ENCODE measurements at places on chromosomes 12 and 14.

DNA sequence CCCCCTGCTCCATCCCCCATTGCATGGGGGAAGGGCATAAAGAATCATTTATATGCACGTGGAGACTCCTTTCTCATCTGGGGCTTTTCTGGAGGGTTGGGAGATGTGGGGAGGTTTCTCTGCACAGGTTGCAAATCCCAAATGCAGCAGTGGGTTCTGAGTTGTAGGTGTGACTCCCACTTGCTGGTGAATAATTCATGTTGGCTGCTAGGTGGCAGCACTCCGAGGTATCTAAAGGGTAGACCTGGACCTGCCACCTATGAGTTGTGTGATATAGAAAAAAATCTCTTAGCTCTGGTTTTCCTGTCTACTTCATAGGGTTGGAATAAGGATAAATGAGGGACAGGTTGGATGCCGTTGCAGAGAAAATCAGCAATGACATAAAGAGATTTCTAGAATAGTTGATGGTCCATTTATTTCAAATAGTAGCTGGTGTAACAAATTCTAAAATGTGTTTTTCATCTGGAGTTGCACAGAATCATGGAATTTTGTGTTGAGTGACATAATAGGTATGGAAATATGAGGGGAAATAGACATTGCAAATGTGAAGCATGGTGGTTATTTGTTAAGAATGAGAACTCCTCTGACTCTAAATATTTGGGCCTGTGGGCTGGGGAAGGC is 4.6 kb downstream of the MARCHF9 start:
- DNase-seq: no peak

DNA sequence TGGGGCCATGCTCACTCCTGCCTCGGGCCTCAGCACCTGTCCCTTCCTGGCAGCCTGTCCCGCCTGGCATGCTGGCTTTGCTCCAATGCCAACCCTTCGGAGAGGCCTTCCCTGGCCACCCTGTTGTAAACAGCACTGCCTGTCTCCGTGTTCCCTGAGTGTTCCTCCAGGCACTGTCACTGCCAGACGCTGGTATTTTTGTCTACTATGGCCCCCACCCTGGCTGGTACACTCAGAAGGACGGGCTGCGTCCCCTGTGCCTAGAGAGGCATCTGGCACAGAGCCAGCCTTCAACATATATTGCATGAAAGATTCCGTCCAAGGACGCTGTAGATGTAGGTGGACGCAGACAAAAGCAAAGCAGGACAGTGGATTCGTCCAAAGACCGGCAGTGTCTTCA is 2.7 kb upstream of the ASPG start:
- no peak for DNase-seq

DNA sequence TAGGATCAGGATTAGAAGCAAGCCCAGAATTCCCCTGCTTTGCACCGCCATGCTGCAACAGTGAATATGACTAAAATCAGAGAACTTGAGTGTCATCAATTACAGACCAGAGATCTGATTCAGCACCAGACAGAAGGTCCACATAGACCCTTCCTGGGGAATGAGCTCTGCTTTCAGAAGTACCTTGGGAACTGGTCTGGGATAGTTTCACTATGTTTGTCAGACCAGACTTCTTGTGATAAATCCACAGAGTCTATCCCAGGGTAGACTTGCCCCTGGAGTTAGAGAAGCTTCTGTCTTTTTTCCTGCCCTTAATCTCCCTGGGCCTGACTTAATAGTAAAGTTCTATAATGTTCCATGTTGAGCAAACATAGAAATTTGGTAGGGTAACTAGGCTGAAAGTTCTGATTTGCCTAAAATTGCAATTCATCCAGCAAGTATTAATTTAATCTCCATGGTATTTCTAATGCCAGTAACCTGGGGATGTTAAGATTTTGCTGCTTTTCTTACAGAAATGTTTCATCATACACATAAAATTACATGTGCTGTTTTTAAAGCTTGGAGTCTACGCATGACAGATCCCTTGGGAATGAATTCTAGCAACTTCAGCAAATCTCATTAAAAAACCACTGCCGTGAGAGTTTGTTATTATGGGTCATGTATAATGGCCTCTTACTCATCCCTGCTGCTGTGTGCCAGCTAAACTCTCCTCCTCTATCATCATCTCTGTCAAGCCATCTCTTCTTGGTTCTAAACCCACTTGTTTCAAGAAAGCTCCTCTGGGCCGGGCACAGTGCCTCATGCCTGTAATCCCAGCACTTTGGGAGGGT is 61.3 kb upstream of the METAP2 start:
- no peak for DNase-seq

- DNase-seq: no peak
Observed at GRCh38 chr12:111578971-111579340, 20.2 kb downstream of the ATXN2 start.

DNA sequence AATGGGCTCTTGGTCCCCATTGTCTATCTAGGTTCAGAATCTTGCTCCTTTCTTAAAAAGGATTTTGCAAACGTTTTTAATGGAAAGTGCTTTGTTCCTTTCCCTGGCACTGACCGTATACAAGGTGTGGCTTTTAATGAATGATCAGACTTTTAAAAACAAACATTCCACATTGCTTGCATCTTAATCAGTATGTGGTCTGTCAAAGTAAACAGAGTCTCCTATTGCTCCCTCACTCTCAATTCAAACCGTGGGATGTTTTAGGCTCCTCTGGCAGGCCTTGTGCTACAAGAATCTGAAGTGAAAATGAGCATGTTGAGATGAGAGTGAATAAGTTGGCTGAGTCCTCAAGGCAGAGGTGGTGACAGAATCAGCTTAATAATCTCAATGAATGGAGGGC is 107.0 kb downstream of the VRK1 start:
- DNase-seq: no peak

DNA sequence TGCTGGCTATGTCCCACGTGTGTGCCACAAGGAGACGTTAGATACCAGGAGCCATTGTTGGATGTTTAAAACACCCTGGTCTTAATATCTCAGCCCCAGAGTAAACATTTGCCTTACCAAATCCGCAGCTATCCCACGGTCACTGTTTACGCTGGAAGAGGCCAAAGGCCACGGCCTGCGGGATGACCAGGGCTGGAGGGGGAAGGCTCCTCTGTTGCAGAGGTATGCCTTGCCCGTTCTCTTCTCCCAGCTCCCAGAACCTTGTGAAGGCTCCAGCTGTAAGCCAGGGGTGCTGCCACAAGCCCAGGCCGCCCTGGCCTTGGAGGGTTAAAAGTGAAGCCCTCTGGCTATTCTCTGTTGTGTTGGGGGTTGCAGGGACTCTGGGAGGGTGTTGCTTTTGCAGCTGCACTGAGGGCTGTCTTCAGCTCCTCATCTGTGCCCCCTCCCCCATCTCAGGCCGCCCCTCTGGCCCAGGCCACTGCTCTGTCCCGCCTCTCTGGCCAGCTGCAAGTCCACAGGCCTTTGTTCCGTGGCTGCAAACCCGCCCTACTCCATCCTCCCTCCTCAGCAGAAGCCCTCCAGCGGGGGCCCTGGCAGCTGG is 2.5 kb downstream of the PLEKHG3 start:
- DNase-seq: peak; percentile 89

DNA sequence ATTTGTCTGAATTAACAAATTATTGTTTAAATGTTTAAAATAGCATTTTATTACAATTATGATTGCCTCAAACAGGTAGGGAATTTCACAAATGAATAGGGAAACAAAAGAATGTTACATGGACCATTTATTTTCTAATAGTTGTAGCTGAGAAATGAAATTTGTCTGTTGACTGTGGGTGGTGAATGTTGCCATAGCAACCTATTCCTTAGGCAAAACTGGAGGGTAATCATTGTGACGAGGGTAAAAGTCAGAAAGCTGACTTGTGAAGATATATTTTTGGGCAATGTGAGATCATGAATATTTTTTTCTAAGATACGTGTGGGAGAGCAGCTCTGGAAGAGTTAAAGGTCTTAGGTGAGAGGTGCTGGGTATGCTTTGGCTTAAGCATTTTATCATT is 24.2 kb upstream of the CLEC14A start:
- DNase-seq: no peak

DNA sequence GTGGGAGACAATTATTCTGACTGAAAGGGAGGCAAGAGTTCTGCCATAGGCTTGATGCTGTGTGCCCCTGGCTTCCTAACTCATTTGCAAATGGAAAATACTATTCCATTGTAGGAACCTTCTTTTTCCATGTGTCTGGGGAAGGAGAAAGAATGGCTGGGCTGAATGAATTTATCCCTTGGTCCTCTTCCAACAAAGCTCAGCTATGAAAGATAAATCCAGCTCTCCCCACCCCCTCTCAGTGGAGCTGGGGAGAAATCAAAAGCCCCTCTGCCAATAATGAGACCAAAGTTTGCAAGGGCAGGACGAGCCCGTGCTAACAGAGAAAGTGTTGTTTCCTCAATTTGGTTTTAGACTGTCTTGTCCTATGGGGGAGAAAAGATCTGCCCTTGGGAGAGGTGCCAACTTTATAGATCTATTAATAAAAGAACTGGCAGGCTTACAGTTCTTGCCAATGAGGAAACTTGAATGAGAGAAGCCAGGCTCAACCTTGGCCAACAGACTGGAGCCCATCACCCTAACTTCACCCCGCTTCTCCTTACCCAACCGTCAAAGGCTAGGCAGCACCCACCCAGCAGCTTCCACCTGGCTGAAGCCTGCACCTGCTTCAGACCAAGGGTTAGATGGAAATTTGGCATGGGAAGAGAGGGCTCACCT is 8.9 kb upstream of the TCL1B start:
- no peak for DNase-seq

DNA sequence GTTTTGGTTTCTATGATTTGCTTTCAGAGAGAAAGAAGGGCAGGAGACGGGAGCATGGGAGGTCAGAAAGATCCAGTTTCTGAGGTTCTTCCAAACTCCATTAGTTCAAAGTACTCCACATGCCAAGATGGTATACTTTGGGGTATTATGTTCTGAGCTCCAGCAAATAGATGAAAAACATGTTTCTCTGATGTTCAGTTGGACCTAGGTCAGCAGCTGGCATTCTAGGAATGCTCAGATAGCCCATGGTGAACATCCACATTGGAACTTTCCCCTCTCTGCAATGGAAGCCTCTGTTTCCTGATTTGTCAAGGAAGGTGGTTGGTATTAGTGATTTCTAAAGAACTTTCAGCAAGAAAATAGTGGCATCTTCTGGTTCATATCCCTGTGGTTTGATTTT is 257.5 kb downstream of the KTN1 start:
- no peak for DNase-seq

Data from posterior cingulate gyrus (tissue), 11 donors.